ENCODE measurements at places on chromosomes 1 and 21. TPM values are rescaled to one million over a fixed set of nuclear protein-coding genes. Genes with fewer than 3 reads are reported as not detected.

Gene PRAMEF26
- total RNA-seq: not detected

Gene FCRL1
- total RNA-seq: not detected

Gene PADI1
- total RNA-seq: not detected

Gene CTBS
- total RNA-seq: 14.0 TPM

Gene RAB42
- not detected for total RNA-seq

Gene ADCY10
- 0.98 TPM for total RNA-seq

Gene PDZK1
- total RNA-seq: not detected

Gene NGF
- not detected for total RNA-seq

Gene HES4
- total RNA-seq: not detected

Gene SLC5A9
- total RNA-seq: not detected

Gene IL19
- total RNA-seq: not detected

Gene CD5L
- total RNA-seq: not detected

Gene FALEC
- not detected for total RNA-seq

Gene HTR6
- 0.13 TPM for total RNA-seq

Gene UTS2
- total RNA-seq: 0.58 TPM

Gene MACO1
- 18.8 TPM for total RNA-seq

Gene CD247
- total RNA-seq: 217 TPM

Gene PCAT6
- total RNA-seq: 1.8 TPM

Gene MX2
- 13.0 TPM for total RNA-seq

Gene TFF2
- total RNA-seq: not detected

Gene ANGPTL7
- not detected for total RNA-seq

Gene CAPN8
- total RNA-seq: not detected

Gene CD53
- total RNA-seq: 427 TPM

Gene VWA1
- 6.2 TPM for total RNA-seq

Gene ARF1
- 288 TPM for total RNA-seq

Gene PGBD5
- total RNA-seq: not detected

Gene REN
- not detected for total RNA-seq

Gene HMCN1
- total RNA-seq: 1.2 TPM

Gene KRTAP21-2
- total RNA-seq: not detected

Gene LRRC53
- not detected for total RNA-seq

Gene TLR5
- total RNA-seq: 0.34 TPM

Gene RXFP4
- not detected for total RNA-seq

Gene ZNF684
- 5.8 TPM for total RNA-seq

Gene GCSAML
- total RNA-seq: 1.1 TPM

Gene ANKRD34A
- 4.6 TPM for total RNA-seq

Gene ATAD3B
- total RNA-seq: 24.6 TPM

Gene SLC30A1
- total RNA-seq: 0.29 TPM

Gene MIXL1
- 0.15 TPM for total RNA-seq

Gene APCS
- total RNA-seq: not detected

Measured in activated T-helper 17 cell treated with anti-CD3 and anti-CD28 coated beads, Interleukin-2, amount 50 U/mL, for 72 hours (primary cell).